ENCODE measurements at places on chromosomes 2 and 18.

- no peak overlapping the region for H3K27ac ChIP-seq
- no peak for DNase-seq
- H3K27me3 ChIP-seq: no peaks in the 10 kb centered on the region
Observed at GRCh38 chr2:88811233-88811632, 119.8 kb downstream of the RPIA start.

- no peak overlapping the region for H3K4me3 ChIP-seq
- H3K36me3 ChIP-seq: peaks cover 34% of the 10 kb centered on the region
- DNase-seq: no peak
- H3K27me3 ChIP-seq: no peaks in the 10 kb centered on the region
- no peaks in the 10 kb centered on the region for H3K4me1 ChIP-seq
- H3K27ac ChIP-seq: no peak overlapping the region
Observed at GRCh38 chr2:121635371-121635770, 13.9 kb downstream of the CLASP1 start.

DNA sequence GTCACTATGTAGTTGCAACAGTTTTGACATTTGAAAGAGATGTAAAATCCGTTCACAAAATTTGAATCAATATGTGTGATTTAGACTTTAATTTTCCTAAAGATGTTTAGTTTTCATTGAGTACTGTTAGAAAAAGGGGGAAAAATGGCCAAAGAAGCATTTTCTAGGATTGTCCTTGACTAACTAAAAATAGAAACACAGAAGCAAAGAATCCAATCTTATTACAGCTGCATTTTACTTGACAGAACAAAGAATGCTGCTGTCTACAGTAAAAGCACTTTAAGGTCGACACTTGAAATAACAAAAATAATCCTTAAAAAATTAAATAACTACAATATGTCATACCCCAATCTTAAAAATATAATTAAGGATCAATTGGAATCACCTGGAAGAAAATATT lies 48.9 kb downstream of the FRZB start:
- H3K27ac ChIP-seq: no peak overlapping the region
- H3K4me1 ChIP-seq: peaks cover 8% of the 10 kb centered on the region
- H3K4me3 ChIP-seq: no peak overlapping the region
- no peak for DNase-seq
- H3K36me3 ChIP-seq: no peaks in the 10 kb centered on the region

DNA sequence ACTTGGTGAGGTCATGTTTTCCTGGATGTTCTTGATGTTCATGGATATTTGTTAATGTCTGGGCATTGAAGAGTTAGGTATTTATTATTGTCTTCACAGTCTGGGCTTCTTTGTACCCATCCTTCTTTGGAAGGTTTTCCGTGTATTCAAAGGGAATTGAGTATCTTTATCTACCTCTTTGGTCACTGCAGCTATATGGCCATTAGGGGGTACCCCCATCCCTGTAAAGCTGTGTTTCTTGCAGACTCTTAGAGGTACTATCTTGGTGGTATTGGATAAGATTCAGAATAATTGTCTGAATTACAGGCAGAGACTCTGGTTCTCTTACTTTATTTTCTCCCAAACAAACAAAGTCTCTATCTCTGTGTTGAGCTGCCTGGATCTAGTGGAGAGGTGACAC lies 401.6 kb upstream of the FSIP2 start:
- no peaks in the 10 kb centered on the region for H3K36me3 ChIP-seq
- H3K27ac ChIP-seq: no peak overlapping the region
- no peak for DNase-seq
- H3K4me3 ChIP-seq: no peak overlapping the region

DNA sequence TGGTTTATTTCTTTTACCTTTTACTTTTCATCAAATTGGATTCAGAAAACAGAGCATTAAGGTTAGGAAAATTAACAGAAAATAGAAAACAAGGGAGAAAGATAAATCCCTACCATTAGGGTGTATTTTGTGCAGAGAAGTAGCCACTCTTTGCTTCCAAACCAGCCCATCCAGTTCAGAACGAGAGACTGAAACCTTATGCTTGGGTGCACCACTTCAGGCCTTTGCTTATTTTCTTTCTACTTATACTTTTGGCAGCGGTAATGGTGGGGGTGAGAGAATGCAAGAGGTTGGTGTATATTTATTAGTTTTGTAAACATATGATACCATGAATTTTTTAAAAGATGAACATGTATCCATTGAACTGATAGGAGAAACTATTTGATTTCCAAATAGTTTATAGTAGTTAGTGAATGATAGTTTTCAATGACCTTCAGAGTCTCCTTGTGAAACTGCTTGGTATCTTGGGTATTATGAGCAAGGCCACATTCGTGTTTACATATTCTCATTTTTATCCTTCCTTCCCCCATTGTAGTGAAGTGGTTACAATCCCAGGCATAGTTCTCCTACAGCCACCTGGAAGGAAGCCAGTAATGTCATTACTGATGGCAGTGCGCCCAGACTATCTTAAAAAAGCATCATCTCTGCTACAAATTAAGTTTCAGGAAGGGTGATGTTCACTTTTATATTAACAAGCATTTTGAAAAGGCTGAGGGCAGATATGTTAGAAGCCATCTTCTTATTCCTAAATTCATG lies 60.8 kb downstream of the MFSD6 start:
- DNase-seq: no peak
- H3K36me3 ChIP-seq: peaks cover 8% of the 10 kb centered on the region
- no peaks in the 10 kb centered on the region for H3K4me1 ChIP-seq
- H3K27ac ChIP-seq: no peak overlapping the region

DNA sequence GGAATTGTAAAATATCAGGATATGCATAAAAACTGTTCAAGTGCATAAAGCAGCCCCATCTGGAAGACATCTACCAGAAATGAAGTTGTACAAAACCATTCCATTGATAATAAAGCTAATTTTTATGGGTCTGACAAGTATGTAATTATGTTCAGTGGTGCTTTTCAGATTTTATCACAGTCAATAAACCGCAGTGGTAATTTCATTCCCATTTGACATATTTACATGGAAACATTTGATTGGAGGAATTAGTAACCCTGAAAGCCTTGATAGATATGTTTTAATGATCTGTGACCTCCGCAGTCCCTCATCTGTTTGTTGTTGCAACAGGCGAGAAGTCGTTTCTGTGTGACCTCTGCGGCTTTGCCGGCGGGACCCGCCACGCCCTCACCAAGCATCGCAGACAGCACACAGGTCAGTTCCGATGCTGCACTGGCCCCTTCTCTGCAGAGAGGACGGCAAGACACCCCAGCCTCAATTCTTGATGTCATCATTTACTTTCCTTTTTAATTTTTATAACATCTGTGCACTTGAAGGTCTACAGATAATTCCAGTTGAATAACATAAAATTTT lies 283.1 kb downstream of the ZNF407 start:
- peaks cover 5% of the 10 kb centered on the region for H3K36me3 ChIP-seq
- H3K27ac ChIP-seq: no peak overlapping the region
- H3K27me3 ChIP-seq: no peaks in the 10 kb centered on the region

DNA sequence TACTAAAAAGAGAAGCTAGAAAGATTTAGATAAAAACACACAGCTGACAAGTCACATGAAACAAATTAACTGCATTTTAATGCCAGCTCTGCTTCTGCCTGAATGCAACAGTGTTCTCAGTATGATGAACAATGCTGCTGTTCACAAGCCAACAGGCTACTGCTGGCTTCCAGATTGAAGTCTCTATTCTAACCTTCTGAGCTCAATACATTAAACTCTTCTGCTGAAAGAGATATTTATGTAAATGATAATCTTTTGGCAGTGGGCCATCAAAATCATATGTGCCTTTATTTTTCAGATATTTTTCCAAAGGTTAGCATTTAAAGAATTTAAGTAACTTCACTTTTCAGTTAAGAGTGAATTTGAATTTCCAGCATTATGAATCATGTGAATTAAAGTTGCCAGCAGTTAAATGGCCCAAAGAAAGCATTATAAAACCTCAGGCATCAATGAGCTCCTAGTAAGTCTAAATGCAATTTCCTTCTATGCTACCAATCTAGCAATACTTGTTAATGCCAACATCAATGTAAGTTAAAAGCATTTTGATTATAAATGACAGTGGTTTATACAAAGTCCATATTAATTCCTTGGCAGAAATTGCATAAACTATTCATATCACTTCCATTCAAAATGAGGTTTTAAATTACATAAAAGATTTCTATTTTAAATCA lies 72.4 kb downstream of the ID2 start:
- H3K27ac ChIP-seq: no peak overlapping the region
- H3K4me3 ChIP-seq: no peak overlapping the region
- H3K36me3 ChIP-seq: peaks cover 17% of the 10 kb centered on the region

Data from H9 (cell line).